ENCODE measurements at places on chromosomes 2 and 18.

DNA sequence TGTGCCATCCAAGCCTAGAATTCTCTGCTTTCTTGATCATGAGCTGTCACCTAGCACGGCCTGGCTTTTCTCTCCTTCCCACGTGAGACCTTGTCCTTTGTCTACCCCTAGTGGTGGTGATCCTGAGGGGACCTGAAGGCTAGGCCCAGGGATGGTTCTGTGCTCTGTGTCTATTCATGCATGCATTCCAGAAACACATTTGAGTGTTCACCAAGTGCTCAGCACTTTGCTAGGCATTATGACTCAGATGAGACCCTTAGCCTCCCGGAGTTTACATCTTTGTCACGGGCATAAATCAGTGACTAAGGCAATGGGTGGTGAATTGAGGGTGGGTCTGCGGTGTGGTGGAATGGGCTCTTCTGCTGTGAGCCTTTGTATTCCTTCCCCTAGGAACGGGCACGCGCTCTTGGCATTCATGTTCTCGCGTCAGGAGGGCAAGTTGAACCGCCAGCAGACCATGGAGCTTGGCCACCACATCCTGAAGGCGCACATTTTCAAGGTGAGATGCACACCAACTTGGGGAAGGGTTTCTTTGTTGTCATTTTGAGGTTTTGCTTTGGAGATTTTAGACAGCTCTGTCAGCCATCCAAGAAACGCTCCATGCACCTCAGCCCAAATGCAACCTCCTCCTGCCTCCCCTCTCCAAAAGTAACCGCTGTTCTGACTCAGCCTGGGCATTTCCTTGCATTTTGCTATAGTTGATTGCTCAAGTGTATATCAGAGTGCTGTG lies 100.9 kb downstream of the WDSUB1 start:
- peak; percentile 40 for DNase-seq

DNA sequence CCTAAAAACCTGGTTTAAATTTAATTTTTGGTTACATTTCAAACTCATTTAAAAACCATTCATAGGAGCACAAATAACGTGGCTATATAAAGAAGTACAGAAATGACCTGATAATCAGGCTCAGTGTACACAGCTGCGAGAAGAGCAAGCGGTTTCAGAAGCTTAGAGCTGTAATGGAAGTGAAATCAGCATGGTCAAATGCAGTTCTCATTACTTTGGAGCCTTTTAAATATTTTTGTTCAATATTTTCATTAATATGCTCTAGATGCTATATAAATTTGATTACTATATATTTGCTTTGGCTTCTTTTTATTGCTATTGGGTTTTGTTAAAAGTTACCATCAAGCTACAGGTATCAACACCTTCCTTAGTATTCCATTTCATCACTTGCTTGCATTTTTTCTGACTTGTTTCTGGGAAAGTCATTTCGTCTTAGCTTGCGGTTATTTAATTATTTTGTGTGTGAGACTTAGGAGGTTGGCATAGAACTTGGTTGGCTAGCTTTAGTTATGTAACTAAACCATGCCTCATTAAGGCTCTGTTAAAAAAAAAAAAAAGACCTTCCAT lies 58.7 kb downstream of the AFTPH start:
- DNase-seq, result no peak

- no peak for DNase-seq
Measured at GRCh38 chr2:96815326-96816126, 542 bp upstream of the CNNM3 start.

DNA sequence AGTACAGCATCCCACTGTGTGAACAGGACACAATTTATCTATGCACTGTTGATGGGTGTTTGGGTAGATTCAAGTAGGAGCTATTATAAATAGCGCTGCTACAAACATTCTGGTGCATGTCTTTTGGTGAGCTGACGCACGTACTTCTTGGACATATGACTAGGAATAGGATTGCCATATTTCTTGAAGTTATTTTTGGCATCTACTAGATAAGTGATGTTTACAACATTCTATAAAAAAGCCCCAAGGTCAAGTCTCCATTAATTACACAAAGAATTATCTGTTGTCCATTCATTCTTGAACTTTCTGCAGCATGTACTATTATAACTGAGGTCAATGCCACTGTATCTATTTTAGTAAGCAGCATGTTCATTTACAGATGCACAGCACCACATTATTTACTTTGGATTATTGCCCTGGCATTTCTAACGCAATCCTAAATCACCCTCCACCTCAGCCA lies 225.5 kb upstream of the TMEM200C start:
- no peak for DNase-seq

- DNase-seq, result no peak
Measured at GRCh38 chr18:43830303-43830702, 553.0 kb upstream of the SYT4 start.

GRCh38 chr2:78992807-78993517 lies 32.5 kb upstream of the REG3G start:
- DNase-seq, result no peak

DNA sequence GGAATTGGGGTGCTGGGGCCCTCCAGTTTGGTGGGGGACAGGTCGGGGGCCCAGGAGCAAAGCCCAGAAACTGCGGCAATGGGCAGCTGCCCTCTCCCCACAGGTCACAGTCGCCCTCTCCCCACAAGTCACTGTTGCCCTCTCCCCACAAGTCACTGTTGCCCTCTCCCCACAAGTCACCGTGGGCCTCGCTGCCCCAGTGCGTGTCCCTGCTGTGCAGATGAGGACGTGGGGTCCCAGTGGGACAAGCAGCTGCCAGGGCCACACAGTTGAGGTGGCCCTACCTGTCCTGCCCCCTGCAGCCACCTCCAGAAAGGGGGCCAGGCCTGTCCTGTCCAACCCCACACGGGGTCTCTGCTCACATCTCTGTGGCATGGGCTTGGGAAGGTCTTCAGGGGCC lies 13.0 kb upstream of the AGXT start:
- no peak for DNase-seq

DNA sequence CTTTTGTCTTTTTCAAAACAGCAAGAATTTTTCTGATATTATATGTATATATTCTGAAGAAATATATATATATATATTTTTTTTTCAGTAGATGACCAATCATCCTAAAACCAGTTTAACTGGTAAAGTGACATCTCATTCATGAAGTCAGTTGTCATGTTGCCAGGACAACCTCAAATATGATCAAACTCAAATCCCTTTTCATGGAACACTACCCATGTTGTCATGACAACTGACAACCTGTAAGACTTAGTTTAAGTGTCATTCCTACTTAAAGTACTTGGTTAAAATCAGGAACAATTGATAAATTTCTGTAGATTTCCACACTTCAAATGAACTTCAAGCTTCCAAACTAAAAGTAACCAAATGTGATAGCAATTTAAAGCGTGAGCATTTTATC lies 101.8 kb upstream of the ERBB4 start:
- no peak for DNase-seq

GRCh38 chr2:176997074-176997791 lies 215.4 kb upstream of the HNRNPA3 start:
- DNase-seq, result no peak

DNA sequence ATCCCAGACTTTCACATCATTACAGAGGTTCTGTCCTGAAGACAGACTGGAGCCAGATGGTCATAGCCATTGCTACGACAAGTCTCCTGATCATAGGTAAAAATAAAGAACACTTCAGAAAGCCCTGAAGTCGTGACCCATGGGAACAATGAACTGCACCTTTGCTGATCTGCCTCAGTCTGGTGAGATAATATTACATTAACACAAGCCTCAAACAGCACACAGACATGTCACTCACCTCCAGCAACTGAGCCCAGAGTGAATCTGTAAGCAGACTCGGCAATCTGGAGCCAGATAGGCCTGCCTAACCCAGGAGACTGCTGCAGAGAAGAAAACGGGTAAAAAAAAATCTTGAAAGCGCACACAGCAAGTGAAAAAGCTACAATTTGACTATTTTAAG lies 79.2 kb downstream of the SLC25A12 start:
- DNase-seq, result no peak

DNA sequence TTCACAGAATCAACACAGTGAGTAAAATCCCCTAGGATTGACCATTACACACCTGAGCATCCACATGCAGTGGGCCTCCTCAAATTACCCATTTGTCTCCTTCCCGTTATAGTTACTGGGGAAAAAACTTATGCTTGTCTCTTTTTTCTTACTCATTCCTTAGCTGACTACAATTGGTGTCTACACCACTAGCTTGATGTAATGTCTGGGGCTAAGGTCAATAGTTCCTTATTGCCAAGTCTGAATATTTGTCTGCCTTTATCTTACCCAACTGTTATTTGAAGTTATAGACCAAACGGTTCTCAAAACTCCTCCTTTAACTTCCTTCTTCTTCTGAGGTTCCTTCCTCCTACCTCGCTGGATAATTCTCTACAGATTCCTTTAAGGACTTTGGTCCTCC lies 41.9 kb upstream of the TMEM17 start:
- DNase-seq, result no peak

DNA sequence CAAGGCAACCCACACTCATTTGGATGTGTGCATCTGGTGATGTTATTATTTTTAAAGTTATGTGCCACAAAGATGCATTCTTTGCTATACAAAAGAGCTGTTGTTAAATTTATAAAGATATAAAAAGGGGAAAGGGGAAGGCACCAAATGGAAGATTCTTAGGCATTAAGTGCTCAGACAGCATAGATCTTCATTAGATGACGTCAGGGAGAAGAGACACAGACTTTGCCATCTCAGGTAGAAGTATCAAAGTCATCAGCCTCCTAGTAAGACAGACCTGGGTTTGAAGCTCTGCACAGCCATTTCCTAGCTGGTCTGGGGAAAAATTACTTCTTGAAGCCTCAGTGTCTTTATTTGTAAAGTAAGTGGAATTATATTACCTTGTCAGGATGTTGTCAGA lies 1.2 kb upstream of the CLUL1 start:
- no peak for DNase-seq

All from GDM1 (cell line).